ENCODE measurements at places on chromosomes 2 and 18.

DNA sequence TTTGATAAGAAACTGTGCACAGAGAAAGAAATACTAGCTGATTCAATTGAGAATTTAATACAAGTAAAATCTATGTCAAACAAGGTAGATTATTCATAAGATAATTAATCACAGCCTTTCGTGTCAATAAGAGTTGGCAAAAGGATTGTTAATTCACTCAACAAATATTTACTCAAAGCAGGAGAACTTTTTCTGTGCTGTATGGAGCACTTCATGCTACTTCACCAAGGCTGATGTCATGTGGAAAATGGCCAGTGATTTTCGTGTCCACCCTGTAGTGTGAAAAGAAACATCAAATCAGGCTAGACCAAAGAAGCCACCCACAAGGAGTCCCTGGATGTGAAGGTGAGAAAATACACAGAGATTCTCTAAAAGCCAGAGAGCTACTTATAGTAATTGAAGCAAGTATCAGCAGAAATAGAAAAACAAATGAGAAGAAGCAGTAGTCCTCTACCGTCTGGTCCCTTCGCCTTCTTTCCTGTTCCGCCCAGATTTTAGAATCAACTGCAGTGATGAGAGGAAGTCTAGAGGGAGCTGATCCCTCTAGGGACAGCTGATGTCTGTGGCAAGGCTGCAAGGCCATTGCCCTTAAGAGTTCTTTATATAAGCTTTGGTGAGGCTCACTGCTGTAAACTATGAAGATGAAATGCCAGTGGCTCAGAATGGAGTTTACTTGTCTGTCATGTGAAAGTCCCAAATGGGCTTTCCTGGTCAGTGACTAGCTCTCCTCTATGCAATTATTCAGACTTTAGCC, 201.3 kb upstream of the APCDD1 start:
- DNase-seq = no peak

- DNase-seq = no peak
These were observed 1.7 kb downstream of the WIPF1 start for GRCh38 chr2:174595891-174596397.

DNA sequence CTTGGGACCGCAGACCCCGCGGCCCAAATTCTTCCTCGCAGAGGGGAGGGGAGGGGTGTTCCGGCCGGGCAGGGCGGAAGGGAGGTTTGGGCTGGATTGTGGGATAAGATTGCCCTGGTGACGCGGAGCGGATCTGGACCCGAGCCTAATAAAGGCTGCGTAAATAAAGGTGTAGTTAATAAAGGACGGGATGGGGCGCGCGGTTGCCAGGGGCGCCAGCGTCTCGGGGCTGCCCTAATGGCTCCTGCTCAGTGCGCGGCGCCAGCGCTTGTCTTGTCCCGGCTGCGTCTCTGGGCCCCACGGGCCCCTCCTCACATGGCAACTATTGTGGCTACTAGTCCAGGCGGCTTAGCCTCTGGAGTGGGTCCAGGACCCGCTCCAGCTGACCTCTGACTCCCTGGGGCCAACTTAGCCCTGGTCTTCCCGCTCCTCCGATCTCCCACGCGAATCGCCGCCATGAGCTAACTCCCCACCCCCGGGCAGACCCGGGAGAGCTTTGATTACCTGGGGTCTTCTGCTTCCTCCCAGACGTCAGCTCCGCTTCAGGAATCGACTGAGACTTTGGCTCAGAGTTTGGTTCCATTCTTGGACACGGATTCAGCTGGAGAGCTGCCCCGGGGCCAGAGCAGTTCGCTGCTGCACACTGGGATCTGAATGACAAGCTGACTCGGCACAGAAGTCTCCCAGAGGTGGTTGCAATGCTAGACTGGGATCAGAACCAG, 36.5 kb downstream of the SLC25A52 start:
- peak; percentile 86 for DNase-seq

DNA sequence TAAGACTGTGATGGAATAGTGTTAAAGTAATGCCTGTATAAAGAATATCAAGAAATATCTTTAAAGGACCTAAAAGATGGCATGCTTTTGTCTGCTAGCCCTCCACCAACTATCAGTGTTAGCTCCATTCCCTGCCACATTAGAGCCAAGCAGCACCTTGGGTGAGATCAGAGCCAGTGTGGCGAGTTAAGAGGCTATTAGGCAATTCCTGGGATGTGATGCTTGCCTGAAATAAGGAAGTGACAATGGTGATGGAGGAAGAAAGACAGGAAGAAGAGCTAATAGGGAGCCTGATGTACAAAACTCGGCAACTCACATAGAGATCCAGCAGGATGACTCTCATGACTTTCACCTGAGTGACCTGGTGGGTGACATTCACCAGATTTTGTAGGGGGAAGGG, 143.5 kb downstream of the ZEB2 start:
- no peak for DNase-seq

DNA sequence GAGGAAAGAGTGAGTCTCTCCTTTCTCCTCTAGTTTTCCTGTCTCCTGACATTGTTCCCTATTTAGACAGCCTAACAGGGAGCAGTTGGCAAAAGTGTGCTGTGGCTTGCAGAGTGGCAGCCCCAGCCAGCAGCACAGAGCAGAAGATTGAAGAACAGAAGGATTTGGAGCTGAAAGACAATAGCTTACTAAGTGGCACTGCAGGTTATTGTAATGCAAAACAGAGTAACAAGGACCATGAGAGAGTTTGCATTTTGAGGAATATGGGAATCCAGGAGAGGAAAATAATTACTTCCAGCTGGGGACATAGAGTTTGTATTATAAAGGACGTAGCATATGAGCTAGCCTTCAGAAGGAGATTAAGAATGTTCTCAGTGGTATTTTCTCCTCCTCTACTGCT, 342.4 kb downstream of the AKAIN1 start:
- no peak for DNase-seq

DNA sequence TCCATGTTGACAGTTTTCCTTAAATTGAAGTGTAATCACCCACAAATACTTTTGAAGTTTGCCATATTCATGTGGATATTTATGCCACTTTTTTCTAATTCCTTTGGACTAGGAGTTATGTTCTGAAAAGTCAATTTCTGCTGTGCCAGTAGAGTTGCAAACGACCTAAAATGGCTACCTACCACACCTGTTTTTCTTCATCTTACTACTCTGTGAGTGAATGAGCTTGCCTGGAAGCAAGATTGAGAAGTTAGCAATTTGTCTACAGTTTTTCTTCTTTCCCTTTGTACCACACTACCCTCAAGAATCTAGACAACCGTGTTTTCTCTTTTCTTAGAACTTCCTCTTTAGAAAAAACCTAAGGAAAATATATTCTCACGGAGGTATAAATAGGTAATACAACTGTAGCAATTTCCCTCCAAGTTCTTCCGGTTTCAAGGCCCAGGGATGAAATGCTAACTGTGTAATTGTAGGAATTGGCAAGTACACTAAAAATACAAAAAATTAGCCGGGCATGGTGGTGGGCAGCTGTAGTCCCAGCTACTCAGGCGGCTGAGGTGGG, 7.3 kb upstream of the SLC39A10 start:
- no peak for DNase-seq

- no peak for DNase-seq
These were observed 261.6 kb downstream of the LTBP1 start for GRCh38 chr2:33208400-33208799.

- no peak for DNase-seq
These were observed 207.3 kb downstream of the HAUS1 start for GRCh38 chr18:46311491-46311890.

DNA sequence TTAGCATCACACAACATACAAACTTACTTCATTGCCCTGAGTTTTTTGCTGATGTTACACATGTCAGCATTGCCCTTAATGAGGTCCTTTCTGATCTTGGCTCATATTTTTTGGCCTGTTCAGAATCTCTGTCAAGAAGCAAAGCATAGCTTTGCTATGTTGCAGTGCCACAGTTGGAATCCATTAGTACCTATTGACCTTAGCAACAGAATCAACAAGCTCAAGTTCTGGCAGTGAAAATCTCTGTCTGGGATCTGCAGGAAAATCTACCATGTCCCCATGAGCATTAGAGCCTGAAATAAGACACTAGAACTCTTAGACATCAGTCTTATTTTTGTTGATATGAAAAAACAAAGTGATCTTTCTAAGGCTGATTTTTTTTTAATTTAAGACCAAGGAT, 105.6 kb upstream of the FHL2 start:
- no peak for DNase-seq

GRCh38 chr2:21072477-21073242, 28.8 kb upstream of the APOB start:
- DNase-seq = no peak

GRCh38 chr2:19882286-19882685, 19.5 kb downstream of the TTC32 start:
- DNase-seq = no peak

DNA sequence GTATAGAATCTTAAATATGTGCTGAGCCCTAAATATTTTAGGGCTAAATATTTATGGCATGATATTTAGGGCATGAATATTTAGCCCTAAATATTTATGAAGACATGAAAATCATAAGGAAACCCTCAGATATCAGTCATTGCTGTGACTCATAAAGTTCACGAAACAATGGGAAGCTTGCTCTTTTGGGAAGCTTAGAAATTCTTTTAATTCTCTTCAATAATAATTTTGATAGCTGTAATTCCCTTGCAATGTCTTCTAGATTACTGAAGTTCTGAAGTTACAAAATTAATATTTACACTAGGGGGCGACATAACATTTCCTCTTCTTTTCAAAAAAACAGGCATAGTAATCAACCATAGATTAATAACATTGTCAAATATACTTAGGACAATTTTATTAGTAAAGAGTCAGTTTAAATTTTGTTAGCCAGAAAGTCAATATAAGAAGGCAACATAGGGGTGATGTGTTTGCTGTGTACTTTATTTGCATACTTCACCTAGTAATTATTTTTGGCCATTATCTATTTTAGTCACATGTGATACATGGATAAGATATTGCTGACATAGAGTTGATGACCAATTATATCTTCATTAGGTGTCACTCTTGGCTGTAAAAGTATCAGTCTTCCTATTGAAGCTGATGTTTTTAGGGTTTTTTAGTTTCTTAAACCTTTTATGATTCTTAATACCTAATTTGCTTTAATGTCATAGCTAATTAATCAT, 13.2 kb downstream of the ZNF804A start:
- DNase-seq = no peak

- DNase-seq = peak; percentile 89
These were observed 22.2 kb upstream of the TTC39C start for GRCh38 chr18:23992089-23992940.

- DNase-seq = no peak
These were observed 14.4 kb downstream of the CCNT2 start for GRCh38 chr2:134932864-134933526.

GRCh38 chr2:212392043-212392442, 146.6 kb downstream of the ERBB4 start:
- DNase-seq = no peak

GRCh38 chr2:79630972-79631557, 118.2 kb downstream of the CTNNA2 start:
- no peak for DNase-seq

GRCh38 chr2:232929303-232930058, 59.4 kb downstream of the SNORC start:
- no peak for DNase-seq

DNA sequence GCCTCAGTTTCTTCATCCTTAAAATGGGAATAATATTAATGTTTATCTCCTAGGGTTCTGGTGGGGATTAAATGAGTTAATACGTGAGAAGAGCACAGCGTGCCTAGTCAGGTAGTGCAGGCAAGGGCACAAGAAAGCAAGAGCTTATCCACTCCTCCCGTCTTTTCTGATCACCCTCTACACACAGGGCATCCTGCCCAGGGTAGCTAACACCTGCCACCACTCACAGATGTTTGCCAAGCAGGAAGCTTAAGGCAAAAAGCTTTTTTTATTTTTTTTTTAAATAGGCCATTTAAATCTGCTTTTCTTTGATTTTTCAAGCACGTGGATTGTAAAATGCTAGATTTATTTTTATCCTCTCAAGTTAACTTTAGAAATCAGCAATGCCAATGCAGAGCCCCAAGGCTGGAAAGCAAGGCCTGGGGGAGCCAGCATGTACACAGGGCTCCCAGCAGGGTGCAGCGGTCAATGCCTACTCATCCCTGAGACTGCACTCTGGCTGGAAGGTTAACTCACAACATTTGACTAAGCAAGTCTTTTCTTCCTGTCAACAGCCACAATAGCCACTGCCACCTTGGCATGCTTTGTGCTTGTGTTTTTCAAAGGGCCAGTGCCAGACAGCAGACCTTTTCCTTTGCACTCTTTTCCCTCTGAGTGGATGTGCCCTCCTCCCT, 86.5 kb upstream of the ACAA2 start:
- no peak for DNase-seq

DNA sequence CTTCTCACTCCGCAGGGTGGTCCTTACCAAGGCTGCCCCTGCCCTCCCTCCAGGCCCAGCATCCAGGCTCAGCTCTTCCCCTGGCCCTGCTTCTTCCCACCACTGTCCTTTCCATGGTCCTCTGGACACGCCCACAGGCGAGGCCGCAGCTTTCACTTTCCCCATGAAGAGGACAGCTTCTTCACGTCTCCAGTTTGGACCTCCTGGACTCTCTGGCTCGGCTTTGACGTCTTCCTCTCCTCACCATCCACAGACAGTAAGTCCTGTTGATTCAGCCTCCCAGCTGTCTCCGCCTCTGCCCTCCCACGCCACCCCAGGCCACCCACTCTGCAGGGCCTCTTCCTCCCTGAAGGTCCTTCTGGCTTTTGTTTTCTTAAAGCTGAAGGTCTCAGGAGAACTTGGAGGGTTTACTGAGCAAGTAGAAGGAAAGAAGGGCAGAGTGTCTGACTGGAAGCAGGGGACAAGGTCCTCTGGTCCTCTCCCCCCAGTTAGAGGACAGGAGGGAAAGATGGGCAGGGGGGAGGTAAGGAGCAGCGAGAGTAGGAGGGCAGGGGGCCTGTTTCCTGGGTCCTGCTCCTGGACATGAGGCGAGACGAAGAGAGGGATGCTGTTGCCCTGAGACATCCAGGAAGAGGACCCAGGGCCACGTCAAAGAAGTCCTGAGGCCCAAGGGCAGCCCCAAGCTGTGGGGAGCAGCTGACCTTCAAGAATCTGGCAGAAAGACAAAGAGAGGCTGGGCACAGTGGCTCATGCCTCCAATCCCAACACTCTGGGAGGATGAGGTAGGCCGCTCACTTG, 24.7 kb upstream of the NMUR1 start:
- peak; percentile 53 for DNase-seq

DNA sequence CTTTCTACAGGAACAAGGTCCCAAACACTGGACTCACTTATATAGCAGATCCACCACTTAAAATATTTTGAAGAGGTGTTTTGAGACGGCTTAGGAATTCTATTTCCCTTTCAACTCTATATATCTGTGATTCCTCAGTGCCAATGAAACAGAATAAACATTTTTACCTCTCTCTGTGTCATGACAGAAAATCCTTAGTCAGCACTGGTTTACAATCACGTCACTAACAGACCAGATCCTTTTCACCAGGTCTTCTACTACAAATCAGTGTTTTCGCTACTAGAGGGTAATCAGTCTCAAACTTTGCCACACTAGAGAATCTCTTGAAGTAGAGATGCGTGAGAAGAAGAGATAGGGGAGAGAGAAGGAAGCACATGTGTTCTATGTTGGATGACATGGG, 325.6 kb downstream of the SS18 start:
- no peak for DNase-seq
